ENCODE measurements at places on chromosomes 5 and 9. TPM values are rescaled to one million over a fixed set of nuclear protein-coding genes. Genes with fewer than 3 reads are reported as not detected.

ACTBL2 gene
- not detected for polyA plus RNA-seq

HRH2 gene
- polyA plus RNA-seq, result 1.5 TPM

SPAG8 gene
- 1.6 TPM for polyA plus RNA-seq

CLTB gene
- 63.7 TPM for polyA plus RNA-seq

SPINK4 gene
- polyA plus RNA-seq, result not detected

PCDHGA11 gene
- 4.0 TPM for polyA plus RNA-seq

GIN1 gene
- polyA plus RNA-seq, result 9.4 TPM

TSLP gene
- polyA plus RNA-seq, result 0.26 TPM

GLRA1 gene
- polyA plus RNA-seq, result 0.13 TPM

MAN2A1 gene
- 27.7 TPM for polyA plus RNA-seq

TRPM6 gene
- 0.62 TPM for polyA plus RNA-seq

NRG2 gene
- 1.3 TPM for polyA plus RNA-seq

- DNase-seq, result no peak
- no peak overlapping the region for H3K4me3 ChIP-seq
- H3K27ac ChIP-seq, result no peak overlapping the region
Observed at GRCh38 chr5:44665101-44665701, 143.5 kb upstream of the MRPS30 start.

GRCh38 chr9:121746866-121747265 is 95.4 kb downstream of the DAB2IP start:
- DNase-seq, result no peak
- no peak overlapping the region for H3K27ac ChIP-seq
- peaks cover 9% of the 10 kb centered on the region for H3K36me3 ChIP-seq
- H3K4me1 ChIP-seq, result peaks cover 77% of the 10 kb centered on the region
- no peaks in the 10 kb centered on the region for H3K27me3 ChIP-seq

GRCh38 chr9:128316421-128316820 is 5.8 kb downstream of the TRUB2 start:
- no peaks in the 10 kb centered on the region for H3K27me3 ChIP-seq
- H3K27ac ChIP-seq, result no peak overlapping the region
- DNase-seq, result no peak
- peaks cover 57% of the 10 kb centered on the region for H3K36me3 ChIP-seq
- no peak overlapping the region for H3K4me3 ChIP-seq
- peaks cover 2% of the 10 kb centered on the region for H3K4me1 ChIP-seq

- no peak overlapping the region for H3K4me3 ChIP-seq
- H3K27ac ChIP-seq, result no peak overlapping the region
- no peaks in the 10 kb centered on the region for H3K27me3 ChIP-seq
- H3K4me1 ChIP-seq, result no peaks in the 10 kb centered on the region
- no peaks in the 10 kb centered on the region for H3K36me3 ChIP-seq
Observed at GRCh38 chr5:83922699-83923098, 202.0 kb upstream of the HAPLN1 start.

- H3K4me3 ChIP-seq, result no peak overlapping the region
- H3K27ac ChIP-seq, result no peak overlapping the region
- H3K4me1 ChIP-seq, result peaks cover 63% of the 10 kb centered on the region
- no peak for DNase-seq
- H3K36me3 ChIP-seq, result no peaks in the 10 kb centered on the region
Observed at GRCh38 chr5:133242221-133242835, 190.5 kb downstream of the HSPA4 start.

GRCh38 chr9:18825656-18826170 is 207.3 kb downstream of the SAXO1 start:
- H3K27me3 ChIP-seq, result no peaks in the 10 kb centered on the region
- no peak for DNase-seq
- H3K4me1 ChIP-seq, result peaks cover 10% of the 10 kb centered on the region
- no peak overlapping the region for H3K4me3 ChIP-seq
- peaks cover 2% of the 10 kb centered on the region for H3K36me3 ChIP-seq
- no peak overlapping the region for H3K27ac ChIP-seq

- no peaks in the 10 kb centered on the region for H3K27me3 ChIP-seq
- no peaks in the 10 kb centered on the region for H3K36me3 ChIP-seq
- no peak for DNase-seq
- peaks cover 22% of the 10 kb centered on the region for H3K4me1 ChIP-seq
- H3K27ac ChIP-seq, result no peak overlapping the region
- no peak overlapping the region for H3K4me3 ChIP-seq
Observed at GRCh38 chr9:122383992-122384461, 13.2 kb downstream of the PTGS1 start.

DNA sequence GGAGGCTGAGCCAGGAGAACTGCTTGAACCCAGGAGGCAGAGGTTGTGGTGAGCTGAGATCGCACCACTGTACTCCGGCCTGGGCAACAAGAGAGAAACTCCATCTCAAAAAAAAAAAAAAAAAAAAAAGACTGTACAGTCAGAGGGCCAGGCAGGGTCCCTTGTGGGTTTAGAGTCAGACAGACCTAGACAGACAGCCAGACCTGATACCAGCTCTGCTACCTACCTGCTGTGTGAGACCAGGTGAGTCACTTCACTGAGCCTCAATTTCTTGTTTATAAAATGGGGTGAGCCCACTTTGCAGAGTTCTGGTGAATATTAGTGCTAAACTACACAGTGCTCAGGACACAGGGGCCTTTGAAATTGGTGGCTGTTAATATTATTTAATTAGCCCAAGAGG is 19.7 kb downstream of the TRIM14 start:
- no peak for DNase-seq
- no peaks in the 10 kb centered on the region for H3K4me1 ChIP-seq
- H3K4me3 ChIP-seq, result no peak overlapping the region
- H3K27me3 ChIP-seq, result no peaks in the 10 kb centered on the region
- H3K27ac ChIP-seq, result no peak overlapping the region
- no peaks in the 10 kb centered on the region for H3K36me3 ChIP-seq

- no peaks in the 10 kb centered on the region for H3K4me1 ChIP-seq
- no peaks in the 10 kb centered on the region for H3K27me3 ChIP-seq
- peaks cover 3% of the 10 kb centered on the region for H3K36me3 ChIP-seq
- no peak for DNase-seq
Observed at GRCh38 chr5:132339502-132339901, 30.0 kb upstream of the SLC22A5 start.

DNA sequence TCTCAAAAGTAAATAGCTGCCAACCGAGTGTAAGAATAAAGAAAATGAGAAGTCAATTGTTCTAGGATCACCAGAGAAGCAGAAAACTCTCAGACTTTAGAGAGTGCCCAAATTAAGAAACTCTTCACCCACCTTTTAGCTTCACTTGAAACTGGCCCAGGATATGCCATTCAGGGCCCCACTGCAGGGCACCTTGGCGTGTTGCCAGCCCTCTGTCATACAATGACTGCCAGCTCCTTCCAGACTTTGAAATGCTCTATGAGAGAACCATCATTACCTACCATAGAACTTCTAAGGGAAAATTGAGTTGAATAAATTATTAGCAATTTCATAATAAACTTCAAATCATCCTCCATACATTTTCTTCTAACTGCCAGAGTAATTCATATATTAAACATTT is 240.5 kb downstream of the CETN3 start:
- no peak overlapping the region for H3K27ac ChIP-seq
- H3K4me1 ChIP-seq, result peaks cover 2% of the 10 kb centered on the region
- no peaks in the 10 kb centered on the region for H3K36me3 ChIP-seq
- DNase-seq, result no peak

- no peaks in the 10 kb centered on the region for H3K27me3 ChIP-seq
- H3K4me3 ChIP-seq, result no peak overlapping the region
- H3K27ac ChIP-seq, result no peak overlapping the region
Observed at GRCh38 chr9:101440714-101441230, 5.2 kb upstream of the ALDOB start.

DNA sequence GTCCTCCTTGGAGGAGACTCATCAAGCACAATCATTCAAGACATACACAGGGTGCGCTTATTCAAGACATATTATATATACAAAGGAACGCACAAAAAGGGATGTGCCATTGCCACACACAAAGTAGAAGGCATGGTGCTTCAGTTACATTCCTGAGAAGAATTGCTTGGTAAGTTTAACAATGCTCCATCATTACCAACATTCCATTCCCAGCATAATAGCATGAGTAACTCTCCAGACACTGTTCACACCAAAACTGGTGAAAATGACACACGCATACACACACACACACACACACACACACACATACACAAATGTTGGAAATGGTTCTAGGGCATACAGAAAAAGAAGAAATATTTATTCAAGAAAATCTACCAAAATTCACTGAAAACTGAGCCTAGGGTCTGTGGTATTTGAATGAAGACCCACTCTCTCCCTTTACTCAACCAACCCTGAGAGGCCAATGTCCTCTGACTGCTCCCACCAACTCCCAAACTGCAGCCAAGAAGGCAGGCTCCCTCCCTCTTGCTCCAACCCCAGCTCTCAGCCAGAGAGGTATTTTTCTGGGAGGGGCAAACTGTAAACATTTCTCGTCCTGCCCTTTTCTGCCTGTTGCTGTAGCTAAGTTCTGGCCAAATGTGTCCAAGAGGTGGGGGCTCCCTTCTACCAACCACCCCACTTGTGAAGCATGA is 19.9 kb downstream of the UGT3A1 start:
- H3K27ac ChIP-seq, result no peak overlapping the region
- no peak for DNase-seq

DNA sequence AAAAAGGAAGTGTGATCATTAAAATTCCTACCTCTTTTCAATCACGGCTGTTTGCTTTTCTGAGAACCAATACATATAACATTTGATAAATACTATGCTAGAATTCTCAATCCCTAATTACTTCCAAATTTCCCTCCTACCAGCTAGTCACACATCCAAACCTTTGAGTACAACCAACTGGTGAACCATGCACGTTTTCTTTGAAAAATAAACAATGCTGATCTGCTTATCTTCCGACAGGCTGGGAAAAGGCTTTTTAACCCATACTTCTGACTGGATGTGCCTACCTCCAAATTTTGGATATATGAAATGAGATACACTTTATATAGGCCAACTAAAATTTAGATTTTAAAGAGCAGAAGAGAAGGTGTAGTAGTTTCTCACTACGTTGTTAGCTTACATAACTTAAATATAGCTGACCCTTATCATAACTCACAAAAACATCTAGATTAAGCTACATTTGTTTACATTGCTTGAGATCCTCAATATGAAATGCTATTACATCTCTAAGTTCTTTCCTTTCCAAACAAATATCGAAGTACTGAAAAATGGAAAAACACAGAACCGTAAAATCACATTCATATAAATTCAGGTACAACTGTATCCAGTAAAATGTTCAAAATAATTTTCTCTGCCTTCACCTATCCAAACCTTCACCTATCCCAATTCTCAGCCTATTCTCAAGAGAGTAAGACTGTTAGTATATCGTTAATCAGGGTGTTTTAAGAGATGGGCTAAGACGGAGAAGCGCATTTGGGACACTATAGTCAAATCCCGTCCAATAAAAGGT is 2.1 kb downstream of the NR3C1 start:
- H3K4me3 ChIP-seq, result peak overlapping the region; percentile 74
- DNase-seq, result no peak
- H3K4me1 ChIP-seq, result peaks cover 12% of the 10 kb centered on the region
- peaks cover 10% of the 10 kb centered on the region for H3K36me3 ChIP-seq
- H3K27ac ChIP-seq, result peak overlapping the region; percentile 94

DNA sequence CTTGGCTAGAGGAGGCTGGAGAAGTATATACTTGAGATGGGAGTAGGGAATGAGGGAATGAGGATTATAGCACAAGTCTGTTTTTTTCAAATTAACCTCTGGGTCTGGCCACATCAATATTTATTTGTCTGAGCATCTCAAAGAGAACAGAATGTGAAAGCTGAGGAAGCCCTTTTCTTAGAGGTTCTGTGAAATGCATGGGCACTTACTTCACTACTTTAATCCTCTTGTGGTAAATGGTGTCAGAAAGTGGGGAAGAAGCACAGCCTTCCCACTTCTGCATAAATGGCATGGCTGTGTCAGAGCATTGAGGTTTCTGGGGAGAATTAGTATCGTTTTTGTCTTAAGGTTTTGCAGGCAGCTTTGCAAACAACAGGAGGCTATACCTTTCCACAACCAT is 48.6 kb downstream of the SPATA31D1 start:
- no peaks in the 10 kb centered on the region for H3K27me3 ChIP-seq
- no peaks in the 10 kb centered on the region for H3K36me3 ChIP-seq
- H3K4me3 ChIP-seq, result no peak overlapping the region
- no peak for DNase-seq

DNA sequence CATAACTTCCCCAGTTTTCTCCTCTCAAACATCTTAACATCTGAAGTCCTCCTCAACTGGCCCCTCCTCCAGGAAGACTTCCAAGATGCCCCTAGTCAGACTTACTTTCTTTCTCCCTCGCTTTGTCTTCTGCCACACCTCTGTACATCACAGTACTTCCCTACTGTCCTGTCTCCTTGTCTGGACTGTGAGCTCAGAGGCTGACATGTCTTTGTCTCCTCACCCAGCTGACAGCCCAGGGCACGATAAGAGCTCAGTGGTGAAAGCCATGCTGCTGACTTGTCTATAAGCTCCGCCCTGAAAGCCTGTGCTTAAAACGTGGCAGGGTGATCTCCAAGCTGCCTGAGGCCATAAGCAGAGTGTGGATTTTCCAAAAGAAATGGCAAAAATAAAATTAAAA is 33.0 kb upstream of the SLC25A51 start:
- H3K27ac ChIP-seq, result no peak overlapping the region
- no peaks in the 10 kb centered on the region for H3K27me3 ChIP-seq
- H3K4me3 ChIP-seq, result no peak overlapping the region
- H3K4me1 ChIP-seq, result peaks cover 23% of the 10 kb centered on the region
- H3K36me3 ChIP-seq, result peaks cover 3% of the 10 kb centered on the region
- DNase-seq, result no peak

Data from muscle of leg (tissue), 16 donors.